Thoracic aorta (tissue), 2 donors: ENCODE measurements at places on chromosomes 5 and 9. TPM values are rescaled to one million over a fixed set of nuclear protein-coding genes. Genes with fewer than 3 reads are reported as not detected.

Gene PCDHB9
- total RNA-seq: 4.2 TPM

DNA sequence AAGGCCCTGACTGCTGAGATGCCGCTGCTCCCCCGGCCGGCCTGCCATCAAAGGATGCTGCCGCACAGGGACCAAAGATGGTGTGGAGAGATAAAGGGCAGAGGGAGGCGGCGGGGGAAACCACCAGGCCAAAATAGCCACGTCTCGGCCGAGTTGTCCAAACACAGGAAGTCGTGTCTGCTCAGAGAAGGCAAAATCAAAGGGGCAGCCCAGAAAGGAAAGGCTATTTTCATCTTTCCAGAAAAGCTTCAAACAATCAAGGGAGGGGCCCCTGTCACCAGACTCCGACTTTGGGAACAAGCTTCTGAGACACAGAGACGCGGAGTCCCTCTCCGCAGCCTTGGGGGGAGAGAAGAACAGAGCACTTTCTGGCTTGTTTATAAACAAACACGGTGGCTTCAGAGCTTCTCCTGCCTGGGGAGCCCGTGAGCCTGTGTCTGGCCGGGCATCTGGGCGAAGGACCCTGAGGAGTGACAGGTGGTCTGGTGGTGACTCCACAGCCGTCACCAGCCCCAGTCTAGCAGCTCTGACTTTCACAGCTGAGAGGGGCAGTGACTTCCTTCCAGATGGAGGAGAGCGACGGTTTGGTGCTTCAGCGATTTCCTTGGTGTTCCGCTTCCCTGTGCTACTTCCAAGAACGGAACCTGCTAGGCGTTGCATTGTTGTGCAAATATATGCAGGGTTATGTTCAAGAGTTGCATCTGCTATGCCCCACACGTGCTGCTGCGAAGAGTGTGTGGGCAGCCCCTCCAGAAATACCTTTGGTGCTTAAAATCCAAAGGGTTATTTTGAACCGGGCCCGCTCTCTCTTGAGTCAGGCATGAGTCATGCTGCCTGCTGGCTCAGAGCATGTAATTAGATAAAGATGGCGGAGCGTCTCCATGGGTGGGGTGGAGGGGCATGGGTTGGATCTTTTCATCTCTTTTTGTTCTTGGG is 24.0 kb downstream of the ADAMTSL2 start:
- H3K27me3 ChIP-seq: no peaks in the 10 kb centered on the region
- DNase-seq: peak; percentile 31
- peak overlapping the region; percentile 35 for H3K4me3 ChIP-seq
- H3K4me1 ChIP-seq: peaks cover 10% of the 10 kb centered on the region

- no peak overlapping the region for H3K27ac ChIP-seq
- peaks cover 9% of the 10 kb centered on the region for H3K4me1 ChIP-seq
- no peak for DNase-seq
- no peaks in the 10 kb centered on the region for H3K27me3 ChIP-seq
- no peaks in the 10 kb centered on the region for H3K36me3 ChIP-seq
Measured at GRCh38 chr9:115880221-115880885, 273.2 kb upstream of the PAPPA start.

Gene COL27A1
- 57.1 TPM for total RNA-seq

Gene FCN1
- total RNA-seq: 14.3 TPM

Gene ZNF883
- 0.95 TPM for total RNA-seq

Gene PCA3
- not detected for total RNA-seq

Gene NKD2
- 1.4 TPM for total RNA-seq

DNA sequence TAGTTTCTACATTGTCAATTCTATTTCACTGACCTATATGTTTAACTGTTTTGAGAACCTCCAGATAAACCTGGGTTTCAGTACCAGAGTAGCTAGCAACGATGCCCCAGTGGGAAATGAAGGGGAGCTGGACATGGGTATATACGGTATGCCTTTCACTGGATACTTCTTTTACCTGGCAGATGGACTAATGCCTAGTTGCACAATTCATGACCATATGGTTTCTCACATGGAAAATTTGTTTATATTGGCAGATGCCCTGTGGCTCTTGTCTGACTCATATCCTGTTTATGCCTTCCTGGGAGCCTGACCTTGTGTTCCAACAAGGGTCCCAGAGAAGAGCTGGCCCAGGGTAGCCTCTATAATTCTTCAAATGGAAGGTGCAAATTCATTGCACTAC is 144.1 kb downstream of the MAT2B start:
- H3K4me3 ChIP-seq: no peak overlapping the region
- no peaks in the 10 kb centered on the region for H3K27me3 ChIP-seq
- no peaks in the 10 kb centered on the region for H3K4me1 ChIP-seq
- no peak overlapping the region for H3K27ac ChIP-seq

Gene SREK1IP1
- total RNA-seq: 12.1 TPM

GRCh38 chr5:99030906-99031440 is 102.2 kb upstream of the CHD1 start:
- H3K36me3 ChIP-seq: no peaks in the 10 kb centered on the region
- H3K4me1 ChIP-seq: no peaks in the 10 kb centered on the region
- DNase-seq: no peak
- H3K27me3 ChIP-seq: no peaks in the 10 kb centered on the region
- H3K27ac ChIP-seq: no peak overlapping the region

DNA sequence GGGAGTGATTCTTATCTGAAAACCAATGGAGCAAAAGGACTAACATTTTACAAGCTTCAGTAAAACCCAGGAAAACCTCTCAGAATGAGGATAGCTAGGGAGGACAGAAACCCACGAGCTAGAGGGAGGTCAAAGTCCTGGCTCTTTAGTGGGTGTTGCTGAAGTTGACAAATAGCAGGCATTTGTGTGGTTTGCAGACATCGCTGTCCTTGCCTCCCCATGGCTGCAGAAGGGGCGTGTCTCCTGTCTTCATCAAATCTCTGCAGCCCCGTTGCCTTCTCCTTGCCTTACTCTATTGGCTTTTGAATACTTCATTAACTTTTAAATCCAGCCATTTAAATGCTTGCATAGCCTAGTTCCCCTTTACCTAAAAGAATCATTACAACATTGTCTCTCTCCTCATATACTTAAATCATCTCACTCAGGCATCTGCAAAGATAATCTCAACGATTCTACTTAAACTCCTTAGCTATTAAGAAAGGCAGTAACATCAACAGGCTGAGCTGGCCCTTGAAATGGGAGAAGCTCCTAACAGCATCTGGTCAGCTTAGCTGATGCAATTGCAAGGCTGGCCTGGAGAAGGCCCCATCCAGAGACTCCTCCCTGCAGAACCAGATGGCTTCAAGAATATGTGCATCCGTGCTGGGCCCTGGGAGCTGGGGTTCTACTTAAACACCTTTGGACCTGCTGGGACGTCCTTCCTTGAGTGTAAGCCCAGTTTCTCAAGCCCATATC is 152.8 kb upstream of the TAS2R1 start:
- no peaks in the 10 kb centered on the region for H3K27me3 ChIP-seq
- H3K27ac ChIP-seq: no peak overlapping the region
- H3K4me3 ChIP-seq: no peak overlapping the region
- no peaks in the 10 kb centered on the region for H3K36me3 ChIP-seq
